ENCODE measurements at places on chromosomes 2 and 18.

- no peak for DNase-seq
Measured at GRCh38 chr2:219218217-219218731, 484 bp downstream of the ABCB6 start.

DNA sequence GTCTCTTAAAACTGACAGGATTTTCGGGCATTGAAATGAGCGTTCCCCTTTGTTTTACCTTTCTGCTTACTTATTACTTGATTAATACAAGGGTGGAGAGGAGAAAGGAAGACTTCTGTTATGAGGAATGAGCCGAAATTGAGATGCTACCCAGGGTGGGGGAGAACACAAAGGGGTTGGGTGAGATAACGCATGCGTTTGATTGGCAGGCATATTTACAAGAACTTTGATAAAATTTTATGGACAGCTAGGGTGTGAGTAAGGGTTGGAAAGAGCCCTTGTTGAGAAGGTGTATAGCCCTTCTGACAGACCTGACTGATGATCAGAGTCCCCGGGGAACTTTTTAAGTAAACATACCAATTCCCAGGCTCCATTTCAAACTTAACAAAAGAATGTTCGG lies 1.8 kb downstream of the RNF138 start:
- no peak for DNase-seq

- no peak for DNase-seq
Measured at GRCh38 chr18:25456334-25457010, 104.5 kb upstream of the ZNF521 start.

GRCh38 chr2:99865818-99866676 lies 276.3 kb downstream of the AFF3 start:
- DNase-seq, result no peak

- no peak for DNase-seq
Measured at GRCh38 chr2:129864719-129865118, 114.7 kb upstream of the RAB6C start.

DNA sequence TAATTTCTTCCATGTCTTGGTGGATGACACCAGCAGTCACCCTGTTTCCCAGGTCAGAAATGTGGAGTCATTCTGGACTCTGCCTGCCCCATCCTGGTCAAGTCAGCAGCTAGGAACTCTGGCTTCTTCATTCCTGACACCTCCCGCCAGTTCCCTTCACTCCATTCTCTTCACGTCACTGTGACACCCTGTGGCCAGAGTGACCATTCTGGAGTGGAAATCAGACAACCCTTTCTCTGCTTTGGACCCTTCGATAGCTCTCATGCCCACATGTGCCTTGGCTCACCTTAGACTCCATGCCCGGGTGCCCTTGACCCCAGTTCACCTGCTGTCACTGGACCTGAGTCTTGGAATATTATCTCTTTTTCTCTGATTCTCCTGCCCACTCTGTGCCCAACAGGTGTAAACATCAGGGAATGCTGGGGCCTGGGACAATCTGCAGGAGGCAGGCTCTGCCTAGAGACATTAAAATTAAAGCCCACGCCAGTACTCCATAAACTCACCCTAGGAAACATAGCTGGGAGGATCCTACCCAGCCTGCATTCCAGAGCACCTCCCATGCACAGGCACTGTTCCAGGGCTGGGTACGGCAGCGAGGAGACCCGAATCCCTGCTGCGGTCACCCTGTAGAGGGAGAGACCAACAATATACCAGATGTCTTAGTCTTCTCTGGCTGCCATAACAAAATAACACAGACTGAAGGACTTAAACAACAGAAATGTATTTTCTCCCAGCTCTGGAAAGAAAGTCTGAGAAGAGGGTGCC lies 41.1 kb upstream of the FAHD2A start:
- no peak for DNase-seq

GRCh38 chr2:207778298-207778882 lies 8.7 kb upstream of the FZD5 start:
- DNase-seq, result no peak

GRCh38 chr18:44996261-44996660 lies 315.6 kb downstream of the SETBP1 start:
- no peak for DNase-seq

DNA sequence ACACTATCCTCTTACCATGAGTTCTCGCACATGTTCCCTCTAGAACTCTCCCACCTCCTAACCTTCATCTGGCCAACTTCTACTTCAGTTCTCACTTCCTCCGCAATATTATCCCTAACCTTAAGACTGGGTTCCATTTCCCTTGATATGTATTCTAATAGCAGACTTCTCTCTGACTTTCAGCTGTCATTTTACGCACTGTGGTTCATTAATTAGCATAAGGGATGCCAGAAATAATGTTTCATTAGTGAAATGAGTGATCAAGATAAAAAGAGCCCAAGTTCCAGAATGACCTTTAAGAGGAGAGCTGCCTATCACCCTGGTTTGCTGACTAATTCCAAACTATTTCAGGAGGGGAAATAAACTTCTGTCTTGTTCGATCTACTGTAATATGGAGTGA lies 108.6 kb upstream of the CCDC150 start:
- DNase-seq, result no peak

- no peak for DNase-seq
Measured at GRCh38 chr2:168392797-168393196, 63.3 kb upstream of the CERS6 start.

DNA sequence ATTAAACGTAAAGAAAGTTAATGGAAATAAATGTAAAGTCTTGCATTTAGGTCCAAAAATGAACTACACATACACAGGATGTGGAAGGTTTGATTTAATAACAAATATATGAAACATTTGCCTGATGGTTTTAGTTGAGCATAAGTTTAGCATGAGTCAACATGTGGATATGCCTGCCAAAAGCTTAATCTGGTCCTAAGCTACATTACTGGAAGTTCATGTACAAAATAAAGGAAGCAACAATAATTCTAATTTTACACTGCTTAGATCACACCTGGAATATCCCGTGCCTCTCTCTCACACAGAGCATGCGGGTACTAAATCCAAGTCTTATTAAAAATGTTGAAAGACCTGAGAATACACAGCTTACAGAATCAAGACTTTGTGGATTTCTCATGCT lies 276.5 kb upstream of the NRP2 start:
- DNase-seq, result no peak

GRCh38 chr2:128329607-128330006 lies 10.9 kb upstream of the HS6ST1 start:
- no peak for DNase-seq

DNA sequence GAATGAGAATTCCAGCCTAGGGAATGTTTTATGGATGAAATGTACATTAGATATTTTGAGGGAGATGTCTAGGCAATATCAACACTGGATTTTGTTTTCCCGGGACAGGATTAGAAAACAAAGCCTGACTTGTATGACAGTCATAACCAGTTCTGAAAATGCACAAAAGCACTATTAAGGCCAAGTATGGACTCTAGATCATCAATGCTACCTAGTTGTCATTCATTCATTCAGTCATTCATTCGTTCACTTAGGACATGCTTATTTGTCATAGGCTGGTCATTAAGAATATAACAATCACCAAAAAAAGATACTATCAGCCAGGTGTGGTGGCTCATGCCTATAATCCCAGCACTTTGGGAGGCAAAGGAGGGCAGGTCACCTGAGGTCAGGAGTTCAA lies 511.2 kb downstream of the CMPK2 start:
- DNase-seq, result no peak

GRCh38 chr2:210966330-210966729 lies 409.9 kb downstream of the CPS1 start:
- DNase-seq, result no peak

- DNase-seq, result no peak
Measured at GRCh38 chr2:220148471-220149248, 521.2 kb downstream of the SLC4A3 start.

GRCh38 chr2:65466551-65466950 lies 34.2 kb upstream of the SPRED2 start:
- DNase-seq, result no peak

DNA sequence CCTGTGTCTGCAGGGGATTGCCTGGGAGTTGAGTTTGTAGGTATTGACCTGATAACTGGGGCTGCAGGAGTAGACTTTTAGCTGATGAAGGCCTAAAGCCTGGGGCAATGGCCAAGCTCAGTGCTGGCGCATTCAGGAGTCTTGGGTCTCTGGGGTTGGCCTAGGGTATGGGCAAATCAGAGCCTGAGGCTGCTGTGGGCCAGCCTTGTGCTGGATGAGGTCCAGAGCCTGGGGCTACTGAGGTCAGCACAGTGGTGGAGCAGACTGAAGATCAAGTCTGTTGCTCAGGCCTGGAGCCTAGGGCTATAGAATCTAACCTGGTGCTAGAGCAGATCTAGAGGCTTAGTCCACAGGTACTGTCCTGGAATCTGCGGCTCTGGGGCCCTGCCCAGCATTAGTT lies 262.4 kb downstream of the ZNF804A start:
- DNase-seq, result no peak

- DNase-seq, result no peak
Measured at GRCh38 chr2:179886-180285, 83.9 kb downstream of the SH3YL1 start.

DNA sequence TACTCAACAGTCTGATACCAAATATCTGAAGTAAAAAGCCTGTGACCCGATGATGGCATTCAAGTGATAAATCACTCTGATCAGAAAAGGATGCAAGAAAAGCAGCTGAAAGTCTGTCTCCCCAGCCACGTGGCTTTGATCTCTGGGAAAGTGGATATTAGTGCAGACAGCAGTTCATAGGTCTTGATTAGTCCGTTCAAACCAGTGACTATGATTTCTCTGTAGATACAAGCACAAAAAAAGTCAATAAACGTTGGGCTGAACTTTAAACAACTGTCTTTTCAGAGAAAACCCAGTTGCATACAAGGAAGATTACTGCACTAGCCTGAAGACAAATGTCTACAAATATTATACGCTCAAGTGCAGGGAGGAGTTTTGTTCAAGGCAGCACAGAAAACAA lies 107.7 kb upstream of the CDC42EP3 start:
- no peak for DNase-seq

GRCh38 chr2:120464448-120464931 lies 118.6 kb downstream of the INHBB start:
- DNase-seq, result no peak

- DNase-seq, result no peak
Measured at GRCh38 chr18:36888778-36889177, 59.9 kb downstream of the KIAA1328 start.

- DNase-seq, result no peak
Measured at GRCh38 chr2:40113997-40114396, 334.9 kb upstream of the THUMPD2 start.

DNA sequence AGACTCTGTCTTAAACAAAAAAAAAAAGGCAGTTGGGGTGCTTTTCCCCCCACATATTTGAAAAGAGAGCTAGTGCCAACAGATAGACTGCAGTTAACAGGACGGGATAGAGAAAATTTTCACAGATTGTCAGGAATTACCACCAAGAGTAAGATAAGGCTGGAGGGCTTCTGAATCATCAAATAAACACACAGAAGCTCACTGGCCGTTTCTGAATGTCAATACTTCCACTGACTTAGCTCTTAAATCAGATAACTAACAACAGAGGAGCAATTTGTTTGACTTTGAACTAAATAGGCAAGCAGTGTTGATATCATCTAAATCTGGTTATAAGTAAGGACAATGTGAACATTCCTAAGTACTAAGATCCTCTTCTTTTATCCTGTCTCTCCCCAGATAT lies 34.7 kb downstream of the PIEZO2 start:
- DNase-seq, result no peak

DNA sequence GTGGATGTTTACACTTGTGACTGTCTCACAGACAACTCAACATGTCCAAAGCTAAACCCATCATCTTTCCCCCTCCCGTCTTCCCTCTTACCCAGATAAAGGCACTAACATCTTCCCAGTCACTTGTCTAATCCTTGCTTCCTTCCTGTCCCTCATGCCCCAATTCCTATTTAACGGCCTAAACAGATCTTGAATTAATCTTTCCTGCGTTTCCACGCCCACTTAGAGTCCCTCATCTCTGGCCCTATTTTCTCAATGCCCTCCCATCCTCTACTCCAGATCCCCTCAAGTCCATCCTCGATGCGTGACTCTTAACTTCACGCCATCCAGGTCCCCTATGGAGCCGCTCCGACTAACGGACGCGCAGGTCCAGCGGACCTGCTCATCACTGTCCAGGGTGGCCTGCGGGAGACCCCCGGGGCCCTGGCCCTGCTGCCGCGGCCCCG lies 682 bp upstream of the SCLY start:
- no peak for DNase-seq
